ENCODE measurements at places on chromosomes 1 and 21.

DNA sequence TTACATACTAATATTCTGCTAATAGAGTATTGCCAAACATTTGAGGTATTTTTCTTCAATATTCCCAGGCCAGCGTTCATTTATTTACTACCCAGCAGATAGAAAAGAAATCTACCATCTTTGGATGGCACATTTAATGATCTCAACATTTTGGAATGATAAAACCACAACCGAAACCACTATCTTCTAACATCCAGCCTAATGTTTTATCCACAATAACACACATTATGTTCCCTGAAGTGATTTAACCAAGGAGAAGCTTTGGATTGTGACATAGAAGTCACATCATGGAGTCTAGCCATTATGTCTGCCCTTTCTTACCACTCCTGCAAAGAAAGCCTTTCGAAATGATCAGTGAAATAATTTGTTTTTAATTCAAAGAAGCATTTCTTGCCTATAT, 497.1 kb upstream of the PLXNA2 start:
- no peak for DNase-seq

DNA sequence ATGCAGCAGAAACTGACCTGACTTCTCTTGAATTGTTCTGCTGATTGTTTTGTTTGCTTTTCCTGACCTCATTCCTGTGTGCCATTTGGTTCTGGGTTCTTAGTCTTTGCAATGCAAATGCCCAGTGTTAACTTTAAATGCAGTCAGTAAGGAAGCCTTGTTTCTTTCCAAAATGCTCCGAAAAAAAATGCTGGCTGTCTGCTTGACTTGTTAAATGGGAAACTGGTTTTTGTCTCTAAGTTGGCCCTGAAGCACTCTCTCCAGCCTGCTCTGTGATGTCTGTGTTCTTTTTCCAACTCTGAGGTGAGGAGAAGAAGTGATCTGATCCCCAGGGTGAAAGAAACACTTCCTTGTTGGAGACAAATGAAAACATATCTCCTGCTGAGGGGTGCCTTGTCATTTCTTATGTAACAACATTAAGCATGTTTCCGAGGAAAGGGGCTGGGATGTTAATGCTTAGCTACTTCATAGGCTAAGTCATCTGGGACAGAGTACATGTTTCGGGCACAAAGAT, 256.3 kb upstream of the ADGRL4 start:
- DNase-seq: peak; percentile 73

DNA sequence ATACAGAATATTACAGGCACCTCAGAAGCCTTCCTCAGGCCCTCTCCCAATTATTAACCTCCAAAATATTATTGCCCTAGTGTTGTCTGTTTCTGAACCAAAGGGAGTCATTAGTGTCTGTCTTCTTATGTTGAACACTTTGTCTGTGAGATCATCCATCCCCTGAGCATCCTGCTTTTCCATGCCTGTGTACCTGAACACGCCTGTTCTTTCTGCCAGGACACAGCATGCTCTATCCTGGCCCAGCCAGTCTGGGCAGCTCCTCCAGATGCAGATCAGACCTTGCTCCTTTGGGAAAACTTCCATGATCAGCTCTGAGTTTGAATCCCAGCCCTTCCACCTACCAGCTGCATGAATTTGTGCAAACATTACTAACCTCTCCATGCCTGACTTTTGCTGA, 11.0 kb upstream of the CDC42 start:
- no peak for DNase-seq

DNA sequence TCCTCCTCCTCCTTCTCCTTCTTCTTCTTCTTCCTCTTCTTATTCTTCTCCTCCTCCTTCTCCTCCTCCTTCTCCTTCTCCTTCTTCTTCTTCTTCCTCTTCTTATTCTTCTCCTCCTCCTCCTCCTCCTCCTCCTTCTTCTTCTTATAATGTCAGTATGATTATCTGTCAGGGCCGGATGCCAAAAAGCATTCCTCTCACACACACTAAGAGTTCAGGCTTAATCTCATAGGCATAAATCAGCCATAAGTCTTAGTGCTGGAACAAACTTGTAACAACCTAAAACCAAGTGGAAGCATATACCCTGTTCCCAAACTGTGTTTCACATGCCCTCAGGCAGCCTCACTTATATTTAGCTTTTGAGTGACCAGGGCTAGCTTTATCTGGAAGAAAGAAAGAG, 240.3 kb downstream of the LMX1A start:
- no peak for DNase-seq

- DNase-seq: no peak
These were observed 41.3 kb downstream of the DYRK1A start for GRCh38 chr21:37407719-37408420.

- DNase-seq: no peak
These were observed 48.1 kb upstream of the TMPRSS15 start for GRCh38 chr21:18451670-18452069.

DNA sequence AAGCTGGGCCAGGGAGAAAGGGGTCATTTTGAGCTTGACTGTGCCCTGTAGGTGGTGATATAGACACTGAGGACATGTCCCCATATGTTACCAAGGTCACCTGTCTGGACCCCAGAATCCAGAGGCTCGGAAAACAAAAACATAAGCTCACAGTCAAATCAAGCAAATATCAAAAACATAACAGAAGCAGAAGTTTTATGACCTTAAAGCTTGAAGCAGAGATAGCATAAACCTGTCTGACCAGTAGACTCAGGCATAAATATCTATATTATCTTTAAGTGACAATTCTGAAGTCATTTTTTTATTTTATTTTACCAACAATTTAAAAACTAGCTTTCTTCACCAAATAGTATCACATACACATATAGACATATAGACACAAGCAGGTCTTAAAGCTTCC, 32.8 kb upstream of the RHOU start:
- no peak for DNase-seq

GRCh38 chr1:23848673-23849616, 19.1 kb downstream of the FUCA1 start:
- DNase-seq: no peak
